ENCODE measurements at places on chromosomes 11 and 22.

DNA sequence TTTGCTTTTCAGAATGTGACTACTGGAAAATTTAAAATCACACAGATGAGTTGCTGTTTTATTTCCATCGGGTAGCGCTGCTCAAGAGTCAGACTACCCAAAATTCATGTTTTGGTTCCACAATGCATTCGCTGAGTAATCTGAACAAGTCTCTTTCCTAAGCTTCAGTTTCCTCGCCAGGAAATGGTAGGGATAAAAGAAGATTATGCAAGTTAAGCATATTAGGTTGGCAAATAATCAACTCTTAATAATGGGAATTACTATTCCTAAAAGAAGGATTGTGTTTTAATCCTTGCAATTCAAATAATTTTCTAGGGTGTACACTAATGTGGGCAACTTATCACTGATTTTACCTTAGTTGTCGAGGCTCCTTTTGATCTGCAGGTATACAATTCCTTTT, 326.5 kb downstream of the LARGE1 start:
- no peak for DNase-seq

DNA sequence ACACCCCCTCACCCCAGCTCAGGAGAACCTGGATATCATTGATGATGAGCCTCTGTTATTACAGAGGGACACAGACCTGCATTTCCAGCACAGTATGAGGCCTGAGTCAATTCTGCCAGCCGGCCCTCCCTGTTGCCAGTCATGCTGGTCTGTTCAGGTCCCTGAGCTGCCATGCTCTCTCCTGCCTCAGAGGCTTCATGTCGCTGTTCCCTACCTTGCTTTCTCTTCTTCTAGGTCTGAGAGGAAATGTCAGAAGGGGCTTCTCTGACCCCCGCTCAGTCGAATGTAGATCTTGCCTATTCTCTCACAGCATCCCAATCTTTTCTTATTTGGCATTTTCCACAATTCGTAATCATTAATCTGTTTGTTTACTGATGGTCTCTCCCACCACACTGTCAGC, 21.8 kb upstream of the ABCC8 start:
- no peak for DNase-seq

DNA sequence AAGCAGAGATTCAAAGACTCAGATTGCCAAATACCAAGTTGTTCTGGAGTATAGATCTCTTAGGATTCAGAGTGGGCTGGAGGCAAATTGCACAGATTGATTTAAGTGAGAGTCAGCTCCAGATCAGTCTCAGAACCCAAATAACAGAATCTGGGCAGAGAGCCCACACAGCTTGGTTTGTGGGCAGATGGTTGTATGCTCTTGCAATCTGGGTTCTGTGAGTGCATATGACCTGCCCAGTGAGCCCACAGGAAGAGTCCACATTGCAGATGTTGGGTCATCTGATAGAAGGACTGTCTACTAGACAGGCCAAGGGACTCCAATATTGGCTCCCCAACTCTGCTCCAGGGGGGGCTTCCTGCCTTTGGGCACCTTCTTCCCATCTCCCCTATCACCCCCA, 65.9 kb downstream of the ADAMTS15 start:
- DNase-seq: no peak

DNA sequence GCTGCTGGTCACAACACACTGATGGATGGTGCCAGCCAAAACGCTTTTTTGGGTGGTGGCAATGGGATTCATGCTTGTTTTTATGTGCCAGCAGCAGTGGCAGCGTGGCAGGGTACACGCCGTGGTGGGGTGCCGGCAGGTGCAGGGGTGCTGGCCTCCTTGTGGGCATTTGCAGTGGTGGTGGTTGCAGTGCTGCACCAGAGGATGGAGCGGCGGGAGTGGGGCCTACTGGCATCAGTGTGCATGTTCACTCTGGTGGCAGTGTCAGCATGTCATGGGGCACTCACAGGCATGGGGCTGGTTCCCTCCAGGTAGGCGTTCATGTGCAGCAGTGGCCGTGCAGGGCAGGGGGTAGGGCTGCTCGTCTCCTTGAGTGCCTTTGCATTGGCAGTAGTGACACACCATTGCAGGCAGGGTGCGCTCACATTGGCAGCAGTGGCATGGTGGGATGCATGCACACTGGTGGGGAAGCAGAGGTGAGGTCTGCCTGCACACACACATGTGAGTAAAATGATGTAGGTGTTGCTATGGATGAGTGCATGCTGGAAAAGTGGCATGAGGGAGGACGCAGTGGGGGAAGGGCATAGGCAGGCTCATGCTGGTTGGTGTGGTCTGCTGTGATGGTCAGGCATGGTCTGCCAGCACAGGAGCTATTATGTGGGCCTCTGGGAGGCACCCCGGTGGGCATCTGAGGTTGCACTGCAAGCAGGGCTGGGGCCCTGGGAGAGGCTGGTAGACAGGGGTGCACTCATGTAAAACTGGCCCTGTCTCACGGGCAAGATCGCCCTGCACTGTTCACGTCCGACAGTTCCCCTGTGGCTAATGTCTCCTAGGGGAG, 29.9 kb downstream of the CCDC15 start:
- no peak for DNase-seq

GRCh38 chr11:27187075-27187847, 146.6 kb downstream of the BBOX1 start:
- no peak for DNase-seq

GRCh38 chr11:10930972-10931760, 73.3 kb upstream of the ZBED5 start:
- DNase-seq: no peak

GRCh38 chr11:117930668-117931330, 1.6 kb upstream of the TMPRSS13 start:
- no peak for DNase-seq

DNA sequence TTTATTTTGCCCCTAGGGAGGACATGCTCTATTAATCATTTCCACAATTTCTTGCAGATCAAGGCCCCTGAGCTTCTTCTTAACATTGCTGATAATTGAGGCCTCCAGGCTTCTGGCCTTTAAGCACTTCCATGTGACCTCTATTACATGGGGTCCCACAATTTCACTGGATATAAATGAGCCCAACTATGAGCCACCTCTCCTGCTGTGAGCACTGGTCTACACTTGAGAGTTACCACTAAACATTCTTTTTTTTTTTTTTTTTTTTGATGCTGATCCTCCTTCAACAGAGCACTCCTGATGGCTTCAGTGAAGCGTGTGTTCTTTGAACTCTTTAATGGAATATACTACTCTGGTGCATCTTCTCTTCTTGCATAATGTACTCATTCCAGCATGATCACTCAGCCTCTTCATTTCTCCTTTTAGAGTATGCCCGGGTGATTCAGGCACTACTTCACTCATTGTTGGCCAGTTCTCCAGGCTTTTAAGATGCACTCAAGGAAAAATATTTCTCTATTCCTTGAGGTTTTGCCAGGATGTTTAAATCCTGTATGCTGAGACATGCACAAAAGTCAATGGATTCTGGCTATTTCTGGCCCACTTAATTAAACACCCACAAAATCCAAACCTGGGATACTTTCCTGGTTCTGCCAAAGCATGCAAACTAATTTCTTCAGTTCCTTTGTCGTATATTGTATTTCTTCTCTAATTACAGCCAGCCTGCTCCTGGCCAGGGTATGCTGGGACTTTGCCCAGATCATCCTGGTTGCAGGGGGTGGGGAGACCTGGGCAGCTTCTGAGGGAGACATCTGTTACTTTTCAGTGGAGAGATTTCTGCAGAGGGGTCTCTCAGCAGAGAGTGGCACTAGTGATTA, 257.8 kb upstream of the LUZP2 start:
- no peak for DNase-seq

DNA sequence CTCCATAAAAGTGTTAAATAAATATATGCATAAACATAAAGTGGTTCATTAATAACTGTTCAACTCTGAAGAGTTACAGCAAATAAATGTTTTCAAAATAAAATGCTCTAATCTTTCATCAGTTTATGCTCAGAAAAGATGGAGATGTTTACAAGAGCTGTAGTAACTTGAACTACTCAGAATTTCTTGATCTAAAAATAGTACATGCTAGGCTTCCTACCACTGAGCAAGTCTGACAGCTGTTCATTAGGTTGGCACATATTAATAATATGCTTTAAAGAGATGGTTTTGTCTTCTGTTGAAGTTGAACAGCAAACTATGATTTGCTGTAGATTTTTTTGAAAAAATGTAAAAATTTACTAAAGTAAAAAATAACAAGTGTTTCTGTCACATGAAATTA, 10.8 kb upstream of the SLN start:
- no peak for DNase-seq

DNA sequence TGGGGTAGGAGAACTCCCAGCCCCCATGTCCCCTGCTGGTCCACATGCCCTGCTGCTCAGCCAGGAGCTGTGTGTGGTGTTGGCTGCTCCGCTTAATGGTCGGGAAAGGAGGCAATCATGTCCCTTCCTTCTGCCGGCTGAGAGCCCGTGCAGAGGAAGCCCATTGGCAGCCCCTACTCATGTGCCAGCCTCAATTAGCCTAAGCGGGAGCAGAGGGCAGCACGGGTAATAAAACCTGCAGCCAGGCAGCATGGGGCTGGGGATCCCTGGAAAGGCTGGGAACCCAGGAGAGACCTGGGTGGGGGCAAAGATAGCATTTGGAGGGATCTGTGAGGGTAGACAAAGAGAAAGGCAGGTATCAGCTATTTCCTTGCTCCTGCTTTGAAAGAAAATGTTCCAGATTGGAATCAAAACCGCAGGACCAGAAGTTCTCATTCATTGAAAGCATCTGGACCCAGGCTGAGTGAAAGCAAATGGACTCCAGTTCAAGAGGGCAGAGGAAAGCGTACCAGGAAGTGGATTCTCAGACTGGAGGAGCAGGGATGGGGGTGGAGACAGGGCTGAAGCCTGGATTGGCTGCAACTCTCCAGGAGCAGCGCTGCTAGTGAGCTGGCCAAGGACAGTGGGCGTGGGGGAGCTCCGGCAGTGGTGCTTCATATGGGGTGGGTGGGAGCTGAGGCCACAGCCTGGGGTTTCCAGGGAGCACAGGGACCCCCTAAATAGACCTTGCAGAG, 103.4 kb upstream of the NECTIN1 start:
- DNase-seq: peak; percentile 81

GRCh38 chr11:70078781-70079616, 882 bp downstream of the ANO1 start:
- DNase-seq: no peak

GRCh38 chr11:95999711-96000406, 76.0 kb upstream of the MTMR2 start:
- no peak for DNase-seq

DNA sequence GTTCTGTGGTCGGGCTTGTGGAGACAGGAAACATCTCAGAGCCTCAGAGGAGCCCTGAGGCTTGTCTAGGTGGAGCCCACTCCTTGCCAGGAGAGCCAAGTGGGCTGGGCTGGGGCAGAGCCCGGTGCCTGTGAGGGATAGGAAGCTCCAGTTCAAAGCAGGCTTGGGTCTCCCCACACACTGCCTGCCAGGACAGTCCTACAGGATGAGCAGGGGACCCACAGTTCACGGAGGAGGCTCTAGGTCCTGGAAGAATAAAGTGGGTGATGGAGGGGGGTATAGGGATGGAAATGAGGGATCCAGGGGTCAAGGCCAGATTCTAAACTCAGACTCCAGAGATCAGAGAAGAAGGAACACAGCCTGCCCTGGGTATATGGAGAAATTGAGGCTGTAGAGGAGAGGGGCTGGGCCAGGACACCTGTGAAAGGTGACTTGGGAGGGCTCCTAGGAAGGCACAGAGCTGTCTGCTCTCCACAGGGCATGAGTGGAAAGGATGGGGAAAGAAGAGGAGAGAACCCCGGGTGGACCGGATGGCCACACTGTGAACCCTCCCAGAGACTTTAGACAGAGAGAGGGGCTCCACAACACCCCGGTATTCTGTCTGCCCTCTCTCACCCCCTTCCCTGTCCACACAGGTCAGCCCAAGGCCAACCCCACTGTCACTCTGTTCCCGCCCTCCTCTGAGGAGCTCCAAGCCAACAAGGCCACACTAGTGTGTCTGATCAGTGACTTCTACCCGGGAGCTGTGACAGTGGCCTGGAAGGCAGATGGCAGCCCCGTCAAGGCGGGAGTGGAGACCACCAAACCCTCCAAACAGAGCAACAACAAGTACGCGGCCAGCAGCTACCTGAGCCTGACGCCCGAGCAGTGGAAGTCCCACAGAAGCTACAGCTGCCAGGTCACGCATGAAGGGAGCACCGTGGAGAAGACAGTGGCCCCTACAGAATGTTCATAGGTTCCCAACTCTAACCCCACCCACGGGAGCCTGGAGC, 7.4 kb downstream of the IGLL5 start:
- DNase-seq: no peak

- peak; percentile 67 for DNase-seq
Observed at GRCh38 chr11:74319139-74319816, 7.8 kb upstream of the P4HA3 start.

DNA sequence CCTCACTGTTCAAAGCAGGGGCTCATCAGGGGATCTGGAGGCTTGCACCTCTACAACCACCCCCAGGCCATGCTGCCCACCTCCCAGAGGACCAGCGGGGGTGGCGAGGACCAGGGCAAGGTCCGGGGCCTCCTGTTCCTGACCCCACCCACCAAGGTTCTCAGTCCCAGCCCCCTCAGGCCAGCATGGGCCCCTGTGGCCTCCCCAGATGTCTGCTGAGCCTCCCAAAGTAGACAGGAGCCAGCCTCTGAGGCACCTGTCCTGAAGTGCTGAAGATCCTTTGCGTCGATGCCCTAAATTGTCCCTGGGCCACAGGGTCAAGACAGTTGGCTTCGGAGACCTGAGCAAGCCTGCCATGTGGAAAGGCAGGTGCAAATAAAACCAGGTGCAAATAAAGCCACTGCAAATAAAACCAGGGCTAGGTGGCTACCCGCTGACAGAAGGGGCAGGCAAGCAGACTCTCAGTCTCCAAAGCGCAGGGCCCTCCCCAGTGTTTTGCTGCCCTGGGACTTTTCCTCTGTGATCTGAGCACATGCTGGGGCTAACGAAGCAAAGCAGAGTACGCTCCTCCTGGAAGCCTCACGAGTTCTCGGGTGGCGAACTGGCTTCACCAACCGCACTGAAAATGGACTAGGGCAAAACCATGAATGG, 22.4 kb upstream of the ARFGAP3 start:
- DNase-seq: no peak
